ENCODE measurements at places on chromosomes 1 and 21.
A peak's percentile ranks its signal among the peaks of the same experiment; 100 is the strongest.

DNA sequence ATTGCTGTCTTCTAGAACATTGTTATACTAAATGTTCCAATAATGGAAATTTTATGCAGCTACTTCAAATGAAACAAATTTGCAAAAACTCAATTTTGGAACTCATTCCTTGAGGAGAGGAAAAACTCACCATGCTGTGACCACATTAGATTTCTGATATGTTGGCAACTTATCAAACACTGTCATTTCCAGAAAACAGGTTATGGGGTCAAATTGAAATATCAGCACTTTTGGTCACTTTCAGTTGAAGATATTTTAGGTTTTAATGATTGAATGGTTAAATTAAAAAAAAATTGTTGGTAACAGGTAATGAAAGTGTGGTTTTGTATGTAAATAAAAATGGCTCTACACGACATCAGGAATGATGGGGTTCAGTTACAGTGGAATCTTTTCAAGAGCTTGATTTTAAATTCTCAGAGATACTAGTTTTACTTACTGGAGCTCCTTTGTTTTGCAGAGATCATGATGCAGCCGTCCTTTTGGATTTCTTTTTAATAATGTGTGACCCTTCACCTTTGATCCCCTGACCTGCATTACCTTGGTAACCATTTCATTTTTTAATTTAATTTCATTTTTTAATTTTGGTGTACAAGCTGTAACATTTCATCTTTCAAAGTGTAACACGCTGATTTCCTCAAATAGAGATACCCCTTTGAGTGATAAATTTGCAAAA lies 86.2 kb downstream of the CAMTA1 start:
- no peak for DNase-seq

DNA sequence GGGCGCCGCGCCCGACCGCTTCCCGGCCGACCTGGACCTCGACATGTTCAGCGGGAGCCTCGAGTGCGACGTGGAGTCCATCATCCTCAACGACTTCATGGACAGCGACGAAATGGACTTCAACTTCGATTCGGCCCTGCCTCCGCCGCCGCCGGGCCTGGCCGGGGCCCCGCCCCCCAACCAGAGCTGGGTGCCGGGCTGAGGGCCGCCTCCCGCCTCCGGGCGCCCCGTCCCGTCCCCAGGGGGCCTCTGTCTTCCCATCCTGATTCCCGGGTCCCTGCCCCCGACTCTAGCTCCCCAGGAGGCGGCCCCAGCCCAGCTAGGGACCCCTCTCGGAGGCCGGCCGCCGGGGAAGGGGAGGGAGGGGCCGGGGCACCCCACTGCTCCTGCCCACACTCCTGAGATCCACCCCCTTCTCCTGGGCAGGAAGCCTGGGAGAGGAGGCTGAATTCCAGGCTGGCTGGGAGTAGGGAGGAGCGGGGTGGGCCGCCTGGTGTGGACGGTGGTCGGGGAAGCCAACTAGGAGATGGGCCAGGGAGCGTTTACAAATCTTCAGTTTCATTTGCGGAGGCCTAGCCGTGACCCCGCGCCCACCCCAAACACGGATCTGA lies 21.4 kb downstream of the FOXO6 start:
- DNase-seq = no peak

GRCh38 chr1:229557200-229557850 lies 1.2 kb downstream of the ABCB10 start:
- no peak for DNase-seq

- no peak for DNase-seq
Measured at GRCh38 chr1:186839041-186839400, 10.3 kb downstream of the PLA2G4A start.

GRCh38 chr1:155648207-155649147 lies 38.5 kb downstream of the MSTO1 start:
- peak; percentile 81 for DNase-seq
